ENCODE measurements at places on chromosomes 5 and 9.

DNA sequence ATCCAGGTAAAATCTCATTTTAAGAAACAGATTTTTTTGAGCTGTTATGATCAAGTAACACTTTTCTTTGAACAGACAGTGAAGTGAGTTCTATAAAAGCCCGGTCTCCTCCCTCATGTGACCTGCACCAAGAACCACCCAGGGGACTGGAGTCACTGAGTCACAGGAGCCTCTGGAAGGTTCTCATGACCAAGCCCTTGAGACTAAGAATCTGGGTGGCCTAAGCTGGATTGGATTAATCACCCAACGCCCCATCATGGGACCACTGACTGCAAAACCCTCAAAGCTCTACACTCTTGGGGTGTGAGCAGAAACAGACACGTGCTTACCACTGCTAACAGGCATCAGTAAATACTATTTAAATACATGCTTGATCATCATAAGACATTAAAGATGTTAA, 48.4 kb downstream of the SECISBP2 start:
- DNase-seq, result no peak

DNA sequence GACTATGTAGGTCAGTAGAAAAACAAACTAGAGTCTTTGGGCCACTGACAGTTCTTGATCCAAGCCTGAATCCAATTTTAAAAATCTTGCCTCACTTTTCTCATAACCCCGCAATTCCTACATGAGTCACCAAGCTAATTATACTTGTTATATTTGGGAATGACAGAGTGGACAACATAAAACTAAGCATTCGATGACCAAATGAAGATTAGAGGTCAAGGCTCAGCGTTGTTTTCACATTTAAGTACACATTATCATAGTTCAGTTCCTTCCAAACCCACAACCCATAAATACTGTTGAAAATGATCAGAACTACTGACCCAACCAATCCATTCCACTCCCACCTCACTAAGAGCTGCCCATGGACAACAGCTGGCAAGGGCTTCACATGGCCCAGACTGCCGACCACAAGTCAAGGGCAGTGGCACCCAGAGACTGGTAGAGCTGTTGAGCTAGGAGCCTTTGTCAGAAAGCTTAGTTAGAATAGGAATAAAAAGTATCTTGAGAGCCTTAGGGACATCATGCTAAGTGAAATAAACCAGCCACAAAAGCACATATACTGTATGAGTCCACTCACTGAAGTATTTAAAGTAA, 64.2 kb downstream of the MYO10 start:
- DNase-seq, result no peak

DNA sequence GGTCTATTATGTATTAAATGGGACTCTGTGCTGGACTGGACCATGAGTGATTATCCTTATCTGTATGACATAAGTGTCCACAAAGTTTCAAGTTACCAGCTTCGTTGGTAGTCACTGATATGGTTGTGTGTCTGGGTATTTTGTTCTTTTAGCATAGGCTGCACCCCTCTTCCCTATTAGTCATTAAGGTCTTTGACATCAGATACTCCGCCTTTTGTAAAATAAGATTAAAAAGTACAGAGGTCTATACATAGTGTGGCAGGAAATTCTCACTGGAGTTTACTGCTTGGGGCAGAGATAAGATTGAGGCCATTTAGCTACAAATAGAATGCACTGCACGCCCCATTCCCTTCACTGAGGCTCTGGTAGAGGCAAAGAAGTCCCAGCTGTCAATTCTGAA, 99.4 kb downstream of the TMEM215 start:
- DNase-seq, result no peak

GRCh38 chr9:118809160-118809625, 560.0 kb downstream of the BRINP1 start:
- no peak for DNase-seq
